Diencephalon (tissue), 1 donor: ENCODE measurements at places on chromosomes 16 and 17. TPM values are rescaled to one million over a fixed set of nuclear protein-coding genes. Genes with fewer than 3 reads are reported as not detected.

The MYH8 gene
- under 0.01 TPM for total RNA-seq

The CD300LB gene
- not detected for total RNA-seq

The CCL17 gene
- total RNA-seq, result not detected

The NEK8 gene
- 0.92 TPM for total RNA-seq

The NACA2 gene
- not detected for total RNA-seq

The DNAI2 gene
- total RNA-seq, result 0.92 TPM

The LRRC37A gene
- 4.6 TPM for total RNA-seq

The TEKT5 gene
- 1.2 TPM for total RNA-seq
